ENCODE measurements at places on chromosomes 12 and 14. TPM values are rescaled to one million over a fixed set of nuclear protein-coding genes. Genes with fewer than 3 reads are reported as not detected.

Gene SYT1
- total RNA-seq: 19.5 TPM

DNA sequence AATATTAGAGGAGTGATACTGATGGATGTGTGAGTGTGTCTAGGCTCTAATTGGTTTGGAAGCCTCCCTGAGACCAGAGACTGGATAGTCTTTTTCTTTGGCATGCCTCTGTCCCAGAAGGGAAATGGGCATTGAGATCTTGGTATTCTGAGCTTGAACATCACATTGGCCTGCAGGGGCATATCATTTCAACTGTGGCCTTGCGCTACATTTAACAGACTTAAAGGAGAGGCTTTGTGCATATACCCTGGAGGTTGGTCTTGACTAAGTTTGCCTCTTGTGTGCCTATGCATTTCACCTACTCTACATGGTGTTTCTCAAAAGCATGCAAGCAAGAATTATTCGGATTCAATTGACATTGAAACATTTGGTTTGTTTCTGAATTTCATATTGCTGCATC is 185.4 kb downstream of the TMTC2 start:
- H3K27me3 ChIP-seq: no peaks in the 10 kb centered on the region
- no peak overlapping the region for H3K4me3 ChIP-seq
- no peaks in the 10 kb centered on the region for H3K36me3 ChIP-seq
- DNase-seq: no peak

DNA sequence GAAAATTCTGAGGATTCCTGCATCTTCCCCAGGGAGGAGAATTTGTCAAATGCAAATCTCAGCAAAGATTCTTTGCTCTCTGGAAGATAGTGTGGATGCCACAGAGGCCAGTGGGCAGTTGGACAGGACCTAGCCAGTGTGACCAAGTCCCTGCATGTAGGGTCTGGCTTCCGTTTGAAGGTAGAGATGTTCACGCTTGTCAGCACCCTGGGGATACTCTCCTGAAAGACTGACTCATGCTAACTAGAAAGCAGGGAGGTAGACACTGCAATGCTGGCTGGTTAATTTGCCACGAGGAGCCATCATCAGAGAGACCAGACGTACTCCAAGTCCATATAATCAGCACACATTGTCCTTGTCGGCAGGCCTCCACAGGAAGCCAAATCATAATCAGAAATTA is 130.1 kb downstream of the SAMD4A start:
- H3K4me1 ChIP-seq: peaks cover 5% of the 10 kb centered on the region
- H3K36me3 ChIP-seq: no peaks in the 10 kb centered on the region
- H3K27me3 ChIP-seq: no peaks in the 10 kb centered on the region
- no peak for DNase-seq
- no peak overlapping the region for H3K4me3 ChIP-seq

DNA sequence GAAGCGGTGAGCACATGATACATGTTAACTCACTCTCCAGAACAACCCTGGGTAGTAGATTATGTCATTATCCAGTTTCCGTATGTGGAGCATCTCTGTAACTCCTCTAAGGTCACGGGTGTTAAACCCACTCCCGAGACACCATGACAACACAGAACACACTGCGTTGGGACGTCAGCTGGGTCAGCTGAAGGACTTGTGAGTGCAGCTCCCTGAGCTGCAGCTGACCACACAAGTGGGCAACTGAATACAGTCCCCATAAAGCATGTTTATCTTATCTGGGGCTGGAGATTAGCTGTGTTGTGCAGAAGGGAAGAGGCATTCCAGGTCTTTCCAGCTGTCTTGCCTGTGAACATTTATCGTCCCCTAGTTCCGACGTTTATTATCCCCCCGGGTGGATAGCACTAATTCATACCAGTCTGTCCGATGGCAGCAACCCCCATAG is 211.5 kb downstream of the CHST11 start:
- H3K27ac ChIP-seq: peak overlapping the region; percentile 44
- no peak for DNase-seq
- no peaks in the 10 kb centered on the region for H3K27me3 ChIP-seq
- no peaks in the 10 kb centered on the region for H3K36me3 ChIP-seq

DNA sequence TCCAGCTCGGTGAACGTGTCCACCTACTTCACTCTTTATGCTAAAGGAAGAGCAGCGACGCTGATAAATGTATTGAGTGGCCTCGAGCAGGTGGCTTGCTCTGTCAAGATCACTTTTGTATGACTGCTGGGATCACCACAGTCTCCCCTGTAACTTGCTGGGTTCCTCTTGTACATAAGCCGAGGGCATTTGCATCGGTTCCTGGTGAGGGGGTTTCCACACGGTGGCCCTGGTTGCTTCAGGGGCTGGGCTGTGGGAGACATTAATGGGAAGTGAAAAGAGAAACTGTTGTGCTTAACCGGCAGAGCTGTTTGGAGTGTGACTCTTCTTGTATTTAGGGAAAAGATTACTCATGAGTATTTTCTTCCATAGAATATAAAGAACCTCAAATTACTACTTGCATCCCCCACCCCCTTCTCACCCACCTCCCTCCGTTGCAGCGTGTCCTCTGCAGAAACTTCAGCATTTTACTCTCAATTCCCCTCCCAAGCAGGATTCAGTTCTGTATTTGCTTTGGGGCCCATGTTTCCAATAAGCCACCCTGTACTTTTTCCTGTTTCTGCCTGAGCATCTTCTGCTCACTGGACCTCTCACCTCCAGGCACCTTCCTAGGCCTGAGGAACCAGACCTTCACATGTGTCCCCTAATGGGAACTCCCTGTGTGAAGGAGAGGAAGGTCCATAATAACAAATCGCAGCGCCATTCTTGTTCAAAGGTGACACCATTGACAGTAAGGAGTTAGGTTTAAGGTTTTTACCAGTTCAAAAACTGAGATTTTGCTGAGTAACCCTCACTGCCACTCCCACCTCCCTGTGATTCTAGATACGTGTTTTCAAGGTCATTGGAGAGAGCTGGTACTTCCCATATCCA is 187.0 kb downstream of the ETV6 start:
- no peaks in the 10 kb centered on the region for H3K27me3 ChIP-seq
- H3K36me3 ChIP-seq: peaks cover 15% of the 10 kb centered on the region
- H3K4me1 ChIP-seq: peaks cover 13% of the 10 kb centered on the region

DNA sequence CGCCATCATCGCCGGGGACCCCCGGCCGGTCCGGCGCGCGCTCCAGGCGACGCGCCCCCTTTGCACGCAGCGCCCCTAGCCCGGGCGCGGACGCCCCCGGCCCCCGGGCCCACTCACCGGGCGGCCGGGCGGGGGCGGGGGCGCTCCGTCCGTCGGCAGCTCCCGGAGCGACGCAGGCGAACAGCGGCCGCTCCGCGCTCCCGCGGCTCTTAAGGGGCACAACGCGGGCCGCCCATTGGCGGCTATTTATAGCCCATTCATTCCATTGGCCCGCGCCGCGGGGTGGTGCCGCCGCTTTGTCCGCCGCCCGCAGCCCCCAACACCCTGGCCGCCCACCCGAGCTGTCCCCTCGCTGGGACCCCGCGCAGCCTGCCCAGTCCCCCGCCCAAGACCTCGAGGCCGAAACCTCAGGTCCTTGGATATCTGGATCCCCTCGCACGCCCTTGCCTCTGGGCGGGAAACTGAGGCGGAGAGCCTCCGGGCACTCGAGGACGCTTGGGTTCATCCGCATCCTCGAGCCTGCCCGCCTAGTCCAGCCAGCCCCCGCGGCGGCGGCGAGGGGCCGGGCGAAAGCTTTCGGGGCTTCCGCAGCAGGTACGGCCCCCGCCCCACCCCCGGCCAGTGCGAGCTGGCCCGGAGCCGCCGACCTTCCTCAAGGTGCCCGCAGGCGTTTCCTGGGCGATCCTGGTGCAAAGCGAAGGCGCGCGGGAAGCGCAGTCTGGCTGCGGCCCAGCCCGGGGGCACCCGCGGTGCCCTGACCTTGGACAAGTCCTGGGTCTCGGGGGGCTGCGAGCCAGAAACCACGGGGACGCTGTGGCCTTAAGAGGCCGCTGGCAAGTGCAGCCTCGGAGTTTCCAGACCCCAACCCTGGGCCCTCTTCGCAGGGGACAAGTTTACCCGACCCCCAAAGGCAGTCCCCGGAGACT is at the start of gene CKB:
CKB (minus strand) TSS at position 182 of the 926 bp plus-strand sequence. CDS start 337 bp downstream, outside the sequence.
- H3K4me1 ChIP-seq: peaks cover 25% of the 10 kb centered on the region
- DNase-seq: peak; percentile 76
- peaks cover 23% of the 10 kb centered on the region for H3K27me3 ChIP-seq
- H3K36me3 ChIP-seq: peaks cover 8% of the 10 kb centered on the region

DNA sequence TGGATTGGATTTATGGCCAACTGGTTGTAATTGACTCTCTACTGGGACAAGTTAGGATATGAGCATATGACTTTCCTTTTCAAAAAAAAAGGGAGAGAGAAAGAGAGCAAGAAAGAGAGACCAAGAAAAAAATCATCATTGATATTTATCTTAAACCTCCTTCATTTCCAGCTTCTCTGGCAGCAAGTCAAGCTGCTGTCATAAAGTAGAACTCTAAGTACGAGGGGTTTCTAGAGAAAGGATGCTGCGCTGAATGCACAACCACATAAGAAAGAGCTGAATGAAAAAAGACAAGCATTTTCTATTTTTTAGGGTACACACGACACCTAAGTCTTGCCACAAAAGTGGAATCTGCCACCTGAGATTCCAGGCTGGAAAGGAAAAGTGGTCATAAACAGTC is 182.6 kb downstream of the SLC25A21 start:
- H3K36me3 ChIP-seq: no peaks in the 10 kb centered on the region
- no peaks in the 10 kb centered on the region for H3K27me3 ChIP-seq
- H3K4me3 ChIP-seq: no peak overlapping the region

- DNase-seq: no peak
- no peak overlapping the region for H3K27ac ChIP-seq
- peaks cover 19% of the 10 kb centered on the region for H3K27me3 ChIP-seq
- H3K4me3 ChIP-seq: no peak overlapping the region
- H3K36me3 ChIP-seq: no peaks in the 10 kb centered on the region
Observed at GRCh38 chr12:32761716-32762115, 6.0 kb upstream of the YARS2 start.

- H3K4me3 ChIP-seq: no peak overlapping the region
- H3K4me1 ChIP-seq: peaks cover 18% of the 10 kb centered on the region
- no peak overlapping the region for H3K27ac ChIP-seq
- no peaks in the 10 kb centered on the region for H3K36me3 ChIP-seq
- no peaks in the 10 kb centered on the region for H3K27me3 ChIP-seq
- no peak for DNase-seq
Observed at GRCh38 chr14:97802430-97803373, 1005.5 kb downstream of the VRK1 start.

- peaks cover under 1% of the 10 kb centered on the region for H3K36me3 ChIP-seq
- peaks cover 5% of the 10 kb centered on the region for H3K4me1 ChIP-seq
- no peak overlapping the region for H3K4me3 ChIP-seq
- no peak for DNase-seq
Observed at GRCh38 chr12:32420356-32420755, 21.0 kb downstream of the FGD4 start.

DNA sequence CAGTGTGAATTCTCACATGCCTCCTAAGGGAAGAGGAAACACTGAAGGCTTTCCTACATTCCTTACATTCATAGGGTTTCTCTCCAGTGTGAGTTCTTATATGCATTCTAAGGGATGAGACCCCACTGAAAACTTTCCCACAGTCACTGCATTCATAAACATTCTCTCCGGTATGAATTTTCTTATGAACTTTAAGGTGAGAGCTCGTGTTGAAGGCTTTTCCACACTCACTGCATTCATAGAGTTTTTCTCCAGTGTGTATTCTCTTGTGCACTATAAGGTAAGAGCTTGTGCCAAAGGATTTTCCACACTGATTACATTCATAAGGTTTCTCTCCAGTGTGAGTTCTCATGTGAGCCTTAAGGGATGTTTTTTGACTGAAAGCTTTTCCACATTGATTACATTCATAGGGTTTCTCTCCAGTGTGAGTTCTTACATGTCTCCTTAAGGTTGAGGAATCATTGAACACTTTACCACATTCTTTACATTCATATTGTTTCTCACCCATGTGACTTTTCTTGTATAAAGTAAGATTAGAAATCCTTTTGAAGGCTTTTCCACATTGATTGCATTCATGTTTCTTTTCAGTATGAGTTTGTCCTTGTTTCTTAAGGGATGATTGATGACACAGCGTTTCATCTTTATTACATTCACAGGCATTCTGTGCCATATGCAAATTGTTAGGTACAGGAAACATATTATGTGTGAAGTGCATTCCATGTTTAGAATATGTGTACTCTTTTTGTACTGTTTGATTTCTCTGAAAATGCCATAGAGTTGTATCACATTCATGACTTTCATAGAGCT is 9.5 kb downstream of the ZNF891 start:
- no peak for DNase-seq
- H3K4me3 ChIP-seq: no peak overlapping the region
- no peak overlapping the region for H3K27ac ChIP-seq

DNA sequence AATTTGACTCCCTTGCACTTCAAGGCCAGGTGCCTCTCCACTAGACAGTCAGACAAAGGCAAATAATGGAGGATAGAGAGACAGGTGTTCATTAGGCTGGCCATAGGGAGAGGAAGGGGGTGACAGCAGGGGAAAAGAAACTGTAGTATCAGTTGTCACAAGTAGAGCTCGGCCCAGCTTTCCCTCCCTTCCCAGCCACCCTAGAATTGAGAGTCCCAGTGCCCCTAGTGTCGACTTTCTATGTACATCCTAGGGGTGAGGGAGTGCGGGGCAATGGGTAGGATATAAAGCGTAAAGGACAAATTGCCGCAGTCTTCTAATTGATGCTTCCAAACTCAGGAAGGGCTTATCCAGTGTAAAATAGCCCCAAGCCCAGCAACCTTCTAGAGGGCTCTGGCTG is 39.0 kb downstream of the BAZ2A start:
- peaks cover 5% of the 10 kb centered on the region for H3K36me3 ChIP-seq
- H3K4me3 ChIP-seq: no peak overlapping the region
- DNase-seq: no peak
- H3K4me1 ChIP-seq: peaks cover 30% of the 10 kb centered on the region
- peak overlapping the region; percentile 84 for H3K27ac ChIP-seq

GRCh38 chr14:54192610-54193009 is 204.2 kb upstream of the CDKN3 start:
- no peak for DNase-seq
- H3K36me3 ChIP-seq: no peaks in the 10 kb centered on the region
- no peak overlapping the region for H3K27ac ChIP-seq
- no peak overlapping the region for H3K4me3 ChIP-seq
- peaks cover 24% of the 10 kb centered on the region for H3K4me1 ChIP-seq
- H3K27me3 ChIP-seq: no peaks in the 10 kb centered on the region

DNA sequence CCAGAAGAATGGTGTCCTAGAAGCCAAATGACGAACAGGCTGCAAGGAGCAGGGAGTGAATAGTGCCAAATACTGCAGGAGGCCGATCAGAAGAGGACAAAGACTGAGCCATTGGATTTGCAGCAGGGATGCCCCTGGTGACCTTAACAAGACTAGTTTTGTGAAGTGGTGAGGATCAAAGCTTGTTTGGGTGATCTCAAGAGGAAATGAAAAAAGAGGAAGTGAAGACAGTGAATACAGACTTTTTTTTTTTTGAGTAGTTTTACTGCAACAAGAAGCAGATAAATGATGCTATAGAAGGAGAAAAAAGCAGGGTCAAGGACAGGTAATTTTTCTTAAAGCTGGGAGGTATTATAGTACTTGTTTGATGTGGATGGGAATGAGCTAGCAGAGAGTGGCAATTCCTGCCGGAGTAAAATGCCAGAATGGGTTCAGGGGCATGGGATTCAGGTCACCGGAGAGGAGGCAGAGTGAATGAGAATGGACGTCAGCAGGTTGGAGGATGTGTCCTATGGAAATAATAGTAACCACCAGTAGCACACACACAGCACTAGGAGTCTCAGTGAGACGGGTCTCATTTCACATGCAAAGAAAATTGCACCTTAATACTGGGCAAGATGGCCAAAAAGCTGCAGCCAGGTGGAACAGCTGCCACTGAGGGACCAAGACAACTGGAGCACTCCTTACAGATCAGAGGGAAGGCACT is 345.8 kb upstream of the CCDC196 start:
- H3K27ac ChIP-seq: no peak overlapping the region
- H3K36me3 ChIP-seq: peaks cover 4% of the 10 kb centered on the region
- H3K4me1 ChIP-seq: peaks cover 9% of the 10 kb centered on the region

GRCh38 chr14:50082784-50083466 is 33.4 kb downstream of the VCPKMT start:
- peaks cover 6% of the 10 kb centered on the region for H3K4me1 ChIP-seq
- H3K36me3 ChIP-seq: no peaks in the 10 kb centered on the region
- no peaks in the 10 kb centered on the region for H3K27me3 ChIP-seq
- no peak overlapping the region for H3K4me3 ChIP-seq
- DNase-seq: no peak
- no peak overlapping the region for H3K27ac ChIP-seq

All from neural crest cell (in vitro differentiated cells).